GM12865 (cell line): ENCODE measurements at places on chromosomes 7 and 10.

DNA sequence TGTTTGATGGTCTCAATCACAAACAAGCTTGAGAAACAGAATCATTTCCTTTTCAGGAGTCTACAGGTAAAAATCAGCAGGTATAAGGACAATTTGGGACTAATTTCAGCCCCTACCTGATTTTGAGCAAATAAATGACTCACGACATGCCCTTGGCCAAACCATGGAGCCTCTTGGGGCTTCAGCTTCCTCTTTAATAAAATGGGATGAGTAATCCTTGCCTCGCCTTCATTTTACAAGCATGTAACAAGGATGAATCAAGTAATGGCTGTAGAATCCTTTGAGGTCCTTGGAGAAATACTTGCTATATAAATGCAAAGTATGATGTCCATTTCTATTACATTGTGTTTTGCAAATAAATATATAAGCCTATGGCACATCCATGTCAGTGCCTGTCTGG lies 212.8 kb upstream of the PODXL start:
- DNase-seq: no peak

DNA sequence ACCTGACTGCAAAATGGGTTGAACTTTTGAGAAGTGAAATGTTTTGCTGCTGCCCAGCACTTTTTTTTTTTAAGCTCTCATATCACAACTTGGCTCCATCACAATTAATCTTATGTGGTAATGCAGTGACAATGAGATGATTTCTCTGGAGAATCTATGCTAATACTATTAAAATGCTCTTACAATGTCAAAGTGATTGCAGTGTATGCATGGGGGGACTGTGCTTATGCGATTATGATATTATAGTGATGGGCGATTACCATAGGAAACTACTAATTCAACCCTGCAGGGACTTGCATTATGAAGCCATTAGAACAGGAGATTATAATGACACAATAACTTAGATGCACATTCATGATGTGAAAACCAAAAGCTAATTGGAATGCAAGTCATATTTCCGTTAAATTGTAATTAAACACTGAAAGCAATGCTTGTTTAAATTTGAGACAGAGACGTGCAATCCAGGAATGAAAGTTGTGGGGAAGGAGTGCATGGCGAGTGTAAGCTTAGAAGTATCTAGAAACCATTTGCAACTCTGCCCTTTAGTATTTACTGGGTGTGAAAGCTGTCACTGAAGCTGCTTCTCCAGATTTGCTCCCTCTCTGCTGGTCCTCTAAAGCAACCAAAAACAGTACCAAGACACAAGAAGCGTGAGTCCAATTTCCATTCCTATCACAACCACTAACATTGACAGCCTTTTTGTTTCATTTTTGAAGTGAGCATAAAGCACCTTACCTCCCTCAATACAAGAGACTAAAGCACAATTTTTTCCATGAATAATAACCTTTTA lies 21.6 kb downstream of the PTER start:
- peak; percentile 35 for DNase-seq

GRCh38 chr10:10294881-10295529 lies 722.7 kb upstream of the CELF2 start:
- no peak for DNase-seq

GRCh38 chr10:21297603-21298383 lies 227.7 kb downstream of the SKIDA1 start:
- DNase-seq: no peak

GRCh38 chr7:70738151-70738885 lies 393.6 kb upstream of the GALNT17 start:
- DNase-seq: no peak

- DNase-seq: peak; percentile 61
Observed at GRCh38 chr7:70890147-70890969, 241.6 kb upstream of the GALNT17 start.

DNA sequence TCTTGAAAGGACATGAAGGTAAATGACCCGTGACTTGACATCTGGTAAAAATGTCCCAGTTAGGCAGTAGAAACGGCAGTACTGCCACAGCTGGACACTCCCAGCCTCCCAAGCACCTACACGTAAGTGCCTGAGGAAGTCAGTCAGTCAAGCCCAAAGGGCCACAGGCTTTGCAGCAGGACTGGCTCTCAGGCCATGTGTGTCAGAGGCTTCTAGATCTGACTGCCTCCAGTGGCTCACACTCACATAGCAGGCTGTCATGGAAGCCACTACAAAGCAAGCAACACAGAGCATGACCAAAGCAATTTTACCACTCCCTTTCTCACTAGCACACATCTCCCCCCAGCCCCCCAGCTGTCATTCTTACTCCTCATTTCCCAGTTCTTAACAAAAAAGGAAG lies 17.8 kb upstream of the CCNJ start:
- DNase-seq: peak; percentile 63
